Ascending aorta (tissue), 2 donors: ENCODE measurements at places on chromosomes 11 and 22. TPM values are rescaled to one million over a fixed set of nuclear protein-coding genes. Genes with fewer than 3 reads are reported as not detected.

OSBP2 gene
- total RNA-seq: 0.53 TPM

SREBF2 gene
- total RNA-seq: 46.1 TPM

SYT8 gene
- total RNA-seq: not detected

NCF4 gene
- 13.7 TPM for total RNA-seq

ADORA2A gene
- 14.7 TPM for total RNA-seq

DNA sequence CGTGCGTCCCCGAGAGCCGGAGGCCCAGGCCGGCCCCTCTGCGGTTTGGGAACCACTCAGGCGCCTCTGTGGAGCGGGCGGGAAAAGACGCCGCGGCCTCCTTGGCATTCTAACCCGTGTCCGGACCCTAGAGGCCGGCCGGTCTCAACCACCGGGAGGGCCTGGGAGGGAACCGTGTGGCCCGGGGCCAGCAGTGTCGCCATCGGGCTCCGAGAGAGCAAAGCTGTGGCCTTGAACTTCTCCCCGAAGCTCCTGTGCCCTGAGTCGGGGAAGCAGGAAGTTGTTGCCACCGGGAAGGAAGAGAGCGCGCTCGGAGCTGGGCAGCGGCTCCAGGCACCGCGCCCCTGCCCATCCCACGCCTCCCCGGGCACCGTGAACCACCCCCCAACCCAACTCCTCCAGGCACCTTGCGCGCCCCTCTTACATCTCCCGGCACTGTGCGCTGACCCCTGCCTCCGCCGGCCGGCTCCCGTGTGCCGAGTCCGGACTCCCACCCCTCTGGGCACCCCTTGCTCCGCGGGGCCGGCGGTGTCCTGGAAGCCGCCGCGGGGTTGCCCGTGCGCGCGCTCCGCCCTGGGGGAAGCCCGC, 80.0 kb upstream of the PPARA start:
- peak; percentile 87 for DNase-seq
- peak overlapping the region; percentile 95 for H3K4me3 ChIP-seq
- peaks cover 13% of the 10 kb centered on the region for H3K4me1 ChIP-seq
- H3K27me3 ChIP-seq: no peaks in the 10 kb centered on the region

GRCh38 chr11:1702506-1702905, 5.5 kb downstream of the KRTAP5-6 start:
- H3K4me1 ChIP-seq: no peaks in the 10 kb centered on the region
- H3K4me3 ChIP-seq: no peak overlapping the region
- DNase-seq: peak; percentile 8
- H3K36me3 ChIP-seq: no peaks in the 10 kb centered on the region
- no peaks in the 10 kb centered on the region for H3K27me3 ChIP-seq

DNA sequence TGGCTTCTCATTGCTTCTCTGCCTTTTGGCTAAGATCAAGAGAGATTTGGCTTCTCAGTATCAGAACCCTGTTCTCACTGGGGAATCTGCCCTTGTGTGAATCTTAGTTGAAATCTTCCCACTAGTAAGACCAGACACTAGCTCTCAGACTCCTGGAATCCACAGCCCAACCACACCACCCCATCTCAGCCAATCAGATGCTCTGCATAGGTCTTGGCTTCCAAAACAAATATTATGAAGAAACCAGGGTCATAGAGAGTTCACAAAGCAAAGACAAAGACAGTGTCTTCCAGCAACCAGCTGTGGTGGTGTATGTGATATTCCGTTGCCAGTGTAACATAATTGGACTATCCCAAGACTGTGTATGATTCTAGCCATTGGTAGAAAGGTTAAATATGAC, 5.4 kb downstream of the OR8B12 start:
- no peak for DNase-seq
- no peaks in the 10 kb centered on the region for H3K36me3 ChIP-seq
- no peaks in the 10 kb centered on the region for H3K4me1 ChIP-seq
- H3K27ac ChIP-seq: no peak overlapping the region

DNA sequence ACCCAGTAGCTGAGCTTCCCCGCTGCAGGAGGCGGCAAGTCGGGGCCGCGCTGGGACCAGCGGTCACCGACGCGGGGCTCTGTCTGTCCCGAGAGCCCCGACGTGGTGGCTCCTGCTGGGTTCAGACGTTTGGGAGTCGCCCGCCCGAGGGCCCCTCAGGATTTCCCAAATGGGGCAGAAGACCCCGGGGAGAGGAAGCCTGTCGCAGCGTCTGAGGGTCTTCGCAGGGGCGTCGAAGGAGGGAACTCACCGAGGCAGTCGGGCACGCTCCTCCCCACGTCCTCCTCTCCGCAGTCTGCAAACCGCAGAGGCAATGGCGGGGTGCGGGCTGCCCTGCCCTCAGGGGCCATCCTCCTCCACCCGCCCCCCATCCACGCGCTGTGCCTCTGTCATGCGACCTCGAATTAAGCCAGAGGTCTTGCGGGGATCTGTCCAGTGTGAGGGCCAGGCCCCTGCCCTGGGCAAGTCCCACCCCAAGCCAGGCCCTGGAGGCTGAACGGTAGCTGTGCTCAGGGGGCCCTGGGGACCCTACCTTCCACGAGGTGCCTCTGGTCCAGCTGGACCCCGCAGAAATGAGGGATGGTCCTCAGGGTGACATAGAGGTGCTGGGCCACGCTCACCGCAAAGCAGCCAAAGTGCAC, 12.5 kb downstream of the IL17REL start:
- H3K27ac ChIP-seq: no peak overlapping the region
- no peaks in the 10 kb centered on the region for H3K4me1 ChIP-seq
- no peaks in the 10 kb centered on the region for H3K36me3 ChIP-seq
